ENCODE measurements at places on chromosomes 7 and 10. TPM values are rescaled to one million over a fixed set of nuclear protein-coding genes. Genes with fewer than 3 reads are reported as not detected.

WDR86 gene
- total RNA-seq = not detected

ABLIM1 gene
- total RNA-seq = 8.5 TPM

CPA2 gene
- total RNA-seq = not detected

LEP gene
- not detected for total RNA-seq

WDFY4 gene
- total RNA-seq = not detected

PAOX gene
- total RNA-seq = 4.8 TPM

TMEM229A gene
- not detected for total RNA-seq

SEMA3D gene
- 7.0 TPM for total RNA-seq

VWDE gene
- total RNA-seq = 0.19 TPM

CCDC172 gene
- not detected for total RNA-seq

SPACDR gene
- total RNA-seq = 1.7 TPM

LRRD1 gene
- under 0.01 TPM for total RNA-seq

CALML3 gene
- not detected for total RNA-seq

MYL7 gene
- total RNA-seq = not detected

TMEM139 gene
- not detected for total RNA-seq

RELN gene
- 94.7 TPM for total RNA-seq

CTNNA3 gene
- under 0.01 TPM for total RNA-seq

SAMD9L gene
- 28.8 TPM for total RNA-seq

GPR158 gene
- total RNA-seq = 0.19 TPM

TRIM8 gene
- total RNA-seq = 61.4 TPM

TWIST1 gene
- 39.5 TPM for total RNA-seq

ARMC3 gene
- total RNA-seq = not detected

TEX47 gene
- total RNA-seq = not detected

TCF7L2 gene
- 1.2 TPM for total RNA-seq

FOXP2 gene
- total RNA-seq = not detected

CFAP46 gene
- under 0.01 TPM for total RNA-seq

GRM3 gene
- not detected for total RNA-seq

FGFBP3 gene
- total RNA-seq = 0.56 TPM

GJD4 gene
- total RNA-seq = not detected

SKIDA1 gene
- 0.58 TPM for total RNA-seq

MYO1G gene
- total RNA-seq = under 0.01 TPM

ZSCAN21 gene
- total RNA-seq = 7.9 TPM

PVRIG gene
- total RNA-seq = 0.19 TPM

NSUN5 gene
- 13.2 TPM for total RNA-seq

CPA1 gene
- not detected for total RNA-seq

OR9A2 gene
- not detected for total RNA-seq

SMO gene
- 4.8 TPM for total RNA-seq

CDC14C gene
- total RNA-seq = not detected
